SJSA1 (cell line): ENCODE measurements at places on chromosomes 5 and 9. TPM values are rescaled to one million over a fixed set of nuclear protein-coding genes. Genes with fewer than 3 reads are reported as not detected.

Gene WNT8A
- total RNA-seq: not detected in 2 replicates

Gene GRIA1
- total RNA-seq: not detected in 2 replicates

Gene SV2C
- not detected in 2 replicates for total RNA-seq

Gene INSL4
- 0.81 TPM in 1 of 2 replicates, not detected in the other for total RNA-seq
